ENCODE measurements at places on chromosomes 1 and 21. TPM values are rescaled to one million over a fixed set of nuclear protein-coding genes. Genes with fewer than 3 reads are reported as not detected.

The DLGAP3 gene
- total RNA-seq, result 0.42 TPM

The BGLAP gene
- 0.46 TPM for total RNA-seq

The CIART gene
- 0.80 TPM for total RNA-seq

The LY9 gene
- 0.06 TPM for total RNA-seq

The ADORA1 gene
- 1.3 TPM for total RNA-seq

The CLDN8 gene
- total RNA-seq, result not detected

The RASSF5 gene
- total RNA-seq, result 1.2 TPM

The NPR1 gene
- 0.82 TPM for total RNA-seq

The TMEM54 gene
- total RNA-seq, result 44.3 TPM

Measured in A549 treated with CORT108297 at 1 μM for 4 hours (cell line).